ENCODE measurements at places on chromosomes 3 and 15.

DNA sequence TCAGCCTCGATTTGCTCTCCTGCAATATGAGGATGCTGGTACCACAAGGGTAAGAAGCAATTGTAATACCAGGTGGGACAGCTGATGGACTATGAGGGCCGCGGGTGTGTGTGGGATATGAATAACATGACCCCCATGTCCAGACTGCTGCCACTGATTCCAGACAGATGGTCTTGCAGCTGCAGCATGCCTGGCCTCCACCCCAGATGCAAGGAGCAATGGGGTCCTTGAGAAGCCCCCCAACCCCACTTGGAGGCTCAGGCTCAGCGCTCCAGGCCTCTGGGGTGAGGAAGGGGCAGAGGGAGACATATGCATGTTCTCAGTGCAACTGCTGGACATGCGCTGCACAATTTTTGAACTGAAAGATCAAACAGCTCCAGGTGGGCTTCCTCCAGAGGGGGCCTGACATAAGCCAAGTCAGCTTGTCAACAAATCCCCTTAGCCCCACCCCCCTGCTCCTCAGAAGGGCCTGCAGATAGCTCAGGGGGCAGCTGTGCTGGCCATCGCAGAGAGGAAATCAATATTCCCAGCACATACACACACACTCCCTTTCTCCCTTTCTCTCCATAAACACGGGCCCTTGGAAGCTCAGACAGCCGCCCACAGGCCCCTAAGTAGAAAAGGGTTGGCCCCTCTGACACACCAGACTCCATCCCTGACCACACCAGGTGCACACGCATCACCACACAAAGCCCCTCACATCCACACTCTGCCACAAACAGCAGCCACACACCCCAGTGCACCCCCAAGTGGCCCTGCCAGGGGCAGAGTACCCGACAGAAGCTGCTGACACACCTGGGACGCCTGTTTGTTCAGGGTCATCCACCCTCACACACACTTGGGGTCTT lies 107.0 kb downstream of the IQSEC1 start:
- DNase-seq = no peak

- no peak for DNase-seq
Measured at GRCh38 chr3:124447845-124448244, 282.4 kb upstream of the UMPS start.

DNA sequence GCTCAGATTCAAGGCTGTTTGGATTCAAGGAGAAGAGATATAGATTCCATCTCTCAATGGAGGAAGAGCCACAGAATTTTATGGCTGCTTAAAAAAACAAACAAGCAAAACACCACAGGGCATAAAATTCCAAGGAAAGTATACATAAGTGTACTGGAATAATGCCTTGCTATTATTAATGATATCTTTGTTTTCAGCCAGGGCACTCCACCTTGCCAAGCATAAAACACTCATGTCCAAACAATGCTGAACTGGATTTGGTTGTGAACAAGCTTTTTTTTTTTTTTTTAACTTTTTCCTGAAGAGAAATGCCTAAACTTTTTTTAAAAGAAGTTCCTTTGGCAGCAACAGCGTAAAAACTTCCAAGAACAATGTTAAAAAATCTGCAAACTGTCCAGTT lies 4.8 kb upstream of the CLSTN2 start:
- no peak for DNase-seq

GRCh38 chr3:56125358-56126005 lies 342.8 kb downstream of the ERC2 start:
- no peak for DNase-seq

GRCh38 chr3:148102156-148102555 lies 595.5 kb upstream of the AGTR1 start:
- no peak for DNase-seq

GRCh38 chr3:24915639-24916038 lies 421.0 kb upstream of the THRB start:
- DNase-seq = no peak

DNA sequence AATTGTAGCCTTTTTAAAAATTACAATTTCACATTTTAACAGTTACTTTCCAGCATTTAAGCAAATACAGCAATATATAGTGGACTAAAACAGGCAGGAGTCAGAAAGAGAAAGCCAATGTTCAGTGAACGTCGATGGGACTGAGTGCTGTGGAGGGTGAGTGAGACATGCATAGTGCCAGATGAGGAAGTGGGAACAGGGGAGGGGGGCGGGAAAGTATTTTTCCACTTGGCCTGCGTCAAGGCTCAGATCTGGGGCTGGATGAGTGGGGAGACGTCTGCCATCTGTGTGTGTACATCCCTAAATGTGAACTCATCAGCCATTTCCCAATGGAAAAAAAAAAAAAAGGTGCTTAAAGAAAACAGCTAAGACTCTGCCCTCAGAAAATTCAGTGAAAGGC lies 19.2 kb upstream of the RAD18 start:
- no peak for DNase-seq

GRCh38 chr15:101676921-101677329 lies 24.7 kb upstream of the TM2D3 start:
- no peak for DNase-seq

GRCh38 chr3:127438951-127439350 lies 151.1 kb upstream of the PRR20G start:
- no peak for DNase-seq

DNA sequence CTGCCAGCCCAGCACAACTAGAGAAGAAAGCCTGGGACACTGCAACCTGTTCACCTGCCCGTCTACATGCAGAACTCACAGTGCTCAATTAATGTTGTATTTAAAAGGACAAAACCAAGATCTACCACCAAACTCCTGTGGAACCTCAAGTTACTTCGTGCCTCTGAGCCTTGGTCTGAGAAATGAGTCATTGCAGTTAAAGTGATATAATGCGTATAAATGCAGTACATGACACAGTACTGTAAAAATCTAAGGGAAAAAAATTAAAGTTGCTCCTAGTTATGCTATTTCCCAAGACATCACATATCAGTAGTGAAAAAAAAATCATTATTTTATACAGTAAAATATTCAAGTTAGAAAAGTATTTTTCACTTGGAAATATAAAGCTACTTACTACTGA lies 138.9 kb downstream of the ZIC4 start:
- DNase-seq = no peak

- no peak for DNase-seq
Measured at GRCh38 chr3:144593881-144594280, 622.3 kb downstream of the DIPK2A start.

- no peak for DNase-seq
Measured at GRCh38 chr3:44968447-44968858, 7.5 kb downstream of the ZDHHC3 start.

Measured in activated CD8-positive, alpha-beta memory T cell treated with anti-CD3 and anti-CD28 coated beads for 4 hours (primary cell).